Kasumi-1 (cell line): ENCODE measurements at places on chromosomes 5 and 9.
A peak's percentile ranks its signal among the peaks of the same experiment; 100 is the strongest.

GRCh38 chr9:125391704-125392103 is 130.1 kb downstream of the GAPVD1 start:
- DNase-seq: no peak

DNA sequence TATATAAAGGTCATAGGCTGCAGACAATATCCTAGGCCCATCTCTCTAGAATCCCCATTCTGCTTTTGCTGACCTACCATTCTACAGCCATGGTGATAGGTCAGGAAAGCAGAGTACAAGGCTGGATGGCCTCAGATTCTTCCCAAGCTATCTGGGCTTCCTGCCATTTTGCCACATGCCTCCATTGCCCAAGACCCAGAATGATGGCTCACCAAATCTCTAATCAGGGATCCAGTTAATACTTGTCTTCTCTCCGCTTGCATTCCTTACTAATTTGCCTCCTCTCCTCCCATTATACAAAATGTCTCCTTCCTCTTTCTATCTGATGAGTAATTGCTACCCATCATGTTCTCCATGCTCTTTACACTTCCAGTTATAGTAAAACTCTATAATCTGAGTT is 22.7 kb upstream of the NDUFS4 start:
- DNase-seq: no peak

DNA sequence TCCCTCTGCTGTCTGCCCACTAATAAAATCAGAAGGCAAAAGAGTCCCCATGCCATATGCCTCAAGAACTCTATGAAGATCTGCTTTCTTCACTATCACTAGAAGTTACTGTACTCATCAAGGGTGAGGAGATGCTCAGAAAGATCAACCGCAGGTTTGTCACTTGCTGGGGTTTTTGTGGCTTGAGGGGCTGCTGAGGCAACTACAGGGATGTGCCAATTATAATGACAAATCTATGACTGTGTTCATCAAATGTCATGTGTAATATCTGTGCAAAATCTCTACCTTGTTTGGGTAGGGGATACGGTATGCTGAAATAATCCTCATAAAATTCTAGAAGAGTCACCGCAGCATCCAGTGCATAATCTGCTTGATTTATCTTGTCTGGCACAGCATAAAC is 13.0 kb downstream of the ERAP1 start:
- DNase-seq: no peak

- DNase-seq: no peak
Measured at GRCh38 chr9:32345243-32345642, 39.2 kb upstream of the ACO1 start.

GRCh38 chr9:89850631-89851325 is 246.0 kb downstream of the GADD45G start:
- DNase-seq: no peak

DNA sequence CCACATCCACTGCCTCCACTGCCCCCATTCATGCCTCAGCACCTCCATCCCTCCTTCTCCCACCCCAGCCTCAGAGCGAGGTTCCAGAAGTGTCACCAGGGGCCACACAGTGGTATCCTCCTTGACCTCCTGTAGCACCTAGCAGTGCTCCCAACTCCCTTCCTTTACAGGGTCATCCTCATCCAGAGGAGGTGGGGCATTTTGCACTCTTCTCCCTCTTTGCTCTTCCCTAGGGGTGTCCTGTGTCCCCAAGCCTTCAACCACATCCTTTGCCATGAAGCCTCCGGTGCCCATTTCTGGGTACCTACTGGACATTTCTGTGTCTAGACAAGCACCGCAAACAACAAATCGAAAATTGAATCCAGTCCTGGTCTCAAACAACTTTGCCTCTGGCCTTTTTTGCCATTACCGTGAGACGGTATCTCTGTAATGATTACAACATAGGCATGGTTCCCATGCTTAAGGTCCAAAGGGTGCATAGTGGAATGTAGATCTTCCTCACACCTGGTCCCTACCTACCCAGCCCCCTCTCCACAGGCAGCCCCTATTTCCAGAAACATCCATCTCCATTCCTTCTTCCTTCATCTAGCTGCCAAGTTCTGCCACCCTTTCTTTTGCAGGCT is 17.6 kb downstream of the WWC1 start:
- no peak for DNase-seq

GRCh38 chr5:5309645-5310044 is 112.8 kb upstream of the ICE1 start:
- no peak for DNase-seq

DNA sequence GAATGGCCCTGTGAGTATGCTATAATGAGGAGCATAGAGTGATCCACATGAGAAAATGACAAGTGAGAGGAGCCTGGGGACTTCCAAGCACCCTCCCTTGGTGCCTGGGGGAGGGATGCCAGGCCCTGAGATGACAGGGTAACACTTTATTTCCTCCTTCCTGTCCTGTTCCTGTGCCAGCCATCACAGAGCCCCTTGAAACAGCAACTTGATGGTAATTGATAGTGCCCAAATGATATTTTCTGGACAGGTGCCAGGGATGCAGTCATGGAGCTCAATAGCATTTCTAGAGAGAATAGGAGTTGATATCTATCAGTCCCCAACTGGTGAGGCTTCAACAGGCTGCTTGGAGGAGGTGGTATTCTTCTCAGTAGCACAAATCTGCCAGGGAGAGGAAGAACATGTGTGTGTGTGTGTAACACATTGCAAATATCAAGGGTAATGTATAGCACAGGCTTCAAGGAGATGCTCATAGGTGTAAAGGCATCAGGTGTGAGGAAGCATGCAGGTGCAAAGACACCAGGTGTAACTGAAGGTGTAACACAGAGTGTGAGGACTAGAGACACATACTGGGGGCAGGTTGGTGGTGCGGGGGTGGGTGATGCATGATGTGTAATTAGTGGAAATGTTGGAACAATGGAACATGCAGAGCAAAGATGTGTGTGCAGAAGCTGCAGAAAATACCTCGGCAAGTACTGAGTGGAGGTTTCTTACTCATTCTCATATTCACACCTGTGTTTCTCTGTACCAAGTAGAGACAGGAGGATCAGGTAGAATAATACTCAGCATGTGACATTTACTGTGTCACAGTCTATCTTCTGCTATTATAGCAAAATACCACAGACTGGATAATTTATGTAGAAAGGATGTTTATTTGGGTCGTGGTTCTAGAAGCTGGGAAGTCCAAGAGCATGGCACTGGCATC is 18.1 kb upstream of the WWC1 start:
- no peak for DNase-seq

DNA sequence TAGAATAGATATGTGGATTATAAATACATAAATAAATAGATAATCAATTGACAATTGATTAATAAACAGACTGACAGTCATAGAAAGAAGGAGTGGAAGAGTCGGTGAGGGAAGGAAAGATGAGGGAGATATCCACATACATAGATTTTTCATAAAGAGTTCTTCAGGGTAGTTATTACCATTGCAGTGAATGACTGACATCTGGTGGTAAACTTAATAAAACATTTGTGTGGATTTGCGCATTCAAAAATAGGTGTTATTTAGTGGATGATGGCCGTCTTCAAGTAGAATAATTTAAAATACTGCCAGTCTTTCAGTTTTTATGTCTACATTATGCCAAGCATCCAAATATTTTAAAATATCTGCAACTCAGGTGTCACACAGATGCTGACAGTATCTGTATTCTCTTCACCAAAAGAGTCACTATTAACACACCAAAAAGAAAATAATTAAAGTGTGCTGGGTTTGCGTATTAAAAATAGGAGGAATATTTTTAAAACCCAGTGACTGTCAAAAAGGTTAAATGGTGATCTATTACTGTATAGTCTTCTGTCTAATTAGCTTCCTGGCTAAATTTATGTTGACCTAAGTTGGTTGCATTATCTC is 78.8 kb downstream of the GIN1 start:
- peak; percentile 63 for DNase-seq

GRCh38 chr5:40570408-40571129 is 109.1 kb upstream of the PTGER4 start:
- DNase-seq: no peak

GRCh38 chr5:95916687-95917085 is 45.0 kb downstream of the ELL2 start:
- no peak for DNase-seq

DNA sequence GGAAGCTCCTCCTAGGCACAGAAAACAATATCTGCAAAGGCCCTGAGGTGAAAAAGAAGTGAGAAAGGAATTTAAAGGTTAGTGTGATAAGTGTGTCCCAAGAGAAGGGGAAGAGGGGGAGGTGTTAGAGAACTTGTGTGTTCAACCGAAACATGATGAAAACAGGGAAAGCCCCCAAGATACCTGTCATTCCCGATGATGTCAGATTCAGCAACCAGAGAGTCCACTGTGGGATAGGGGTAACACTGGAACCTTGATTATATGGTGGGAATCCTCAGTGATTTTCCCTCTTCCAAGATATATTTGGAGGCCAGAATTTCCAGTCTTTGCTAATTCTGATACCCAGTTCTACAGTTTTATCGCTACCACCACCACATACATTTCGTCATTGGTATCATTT is 15.5 kb upstream of the BNC2 start:
- DNase-seq: no peak

DNA sequence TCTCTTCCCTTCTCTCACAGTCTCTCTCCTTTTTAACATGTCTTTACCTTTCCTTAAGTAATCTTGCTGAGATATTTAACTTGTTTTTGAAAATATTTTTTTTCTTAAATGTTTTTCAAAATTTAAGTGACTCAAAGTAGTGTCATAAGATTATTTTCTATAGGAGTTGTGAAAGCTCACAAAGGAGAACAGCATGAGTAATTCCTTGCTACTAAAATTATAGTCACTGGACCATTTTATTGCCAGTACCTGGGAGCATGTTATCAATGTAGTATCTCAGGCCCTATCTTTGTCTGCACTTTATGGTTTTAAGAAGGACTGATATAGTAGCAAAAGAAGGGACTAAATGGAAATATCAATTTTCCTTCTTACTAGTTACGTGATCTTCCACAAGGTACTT is 181.9 kb downstream of the TMEM232 start:
- no peak for DNase-seq

- DNase-seq: peak; percentile 79
Measured at GRCh38 chr5:58462623-58463230, 2.8 kb upstream of the PLK2 start.

DNA sequence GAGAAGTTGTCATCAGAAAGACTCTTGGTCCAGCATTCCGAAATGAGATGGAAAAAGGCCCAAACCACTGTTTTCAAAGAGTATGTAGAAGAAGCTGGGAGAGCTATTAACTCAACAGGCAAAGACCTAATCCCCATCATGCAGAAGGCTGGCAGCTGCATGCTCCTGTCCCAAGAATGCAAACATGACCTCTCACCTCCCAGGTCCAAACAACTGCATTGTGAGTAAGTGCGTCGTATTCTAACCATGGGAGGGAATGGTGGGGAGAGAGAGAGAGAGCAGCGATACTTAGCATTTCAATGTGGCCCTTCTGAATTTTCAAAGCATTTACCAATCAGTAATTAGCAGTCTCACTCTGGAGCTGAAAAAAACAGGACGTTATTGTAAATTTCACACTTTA is 27.6 kb downstream of the TRPC7 start:
- DNase-seq: no peak

DNA sequence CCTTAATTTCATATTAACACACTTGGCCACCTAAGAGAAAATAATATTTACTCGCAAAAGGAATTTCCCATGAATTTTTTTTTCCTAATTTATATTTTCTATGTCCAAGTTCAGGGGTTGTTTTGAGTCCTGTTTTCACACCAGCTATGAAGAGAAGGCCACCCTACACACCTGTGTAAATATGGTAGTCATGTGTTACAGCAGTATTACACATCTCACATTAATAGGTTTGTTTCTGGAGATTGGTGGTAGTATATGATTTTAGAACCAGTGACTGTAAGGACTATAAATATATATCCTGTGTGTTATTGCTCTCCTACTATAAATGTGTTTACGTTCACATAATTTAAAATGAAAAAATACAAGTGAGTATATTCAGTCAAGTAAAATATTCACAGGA is 147.5 kb downstream of the PAM start:
- DNase-seq: no peak

DNA sequence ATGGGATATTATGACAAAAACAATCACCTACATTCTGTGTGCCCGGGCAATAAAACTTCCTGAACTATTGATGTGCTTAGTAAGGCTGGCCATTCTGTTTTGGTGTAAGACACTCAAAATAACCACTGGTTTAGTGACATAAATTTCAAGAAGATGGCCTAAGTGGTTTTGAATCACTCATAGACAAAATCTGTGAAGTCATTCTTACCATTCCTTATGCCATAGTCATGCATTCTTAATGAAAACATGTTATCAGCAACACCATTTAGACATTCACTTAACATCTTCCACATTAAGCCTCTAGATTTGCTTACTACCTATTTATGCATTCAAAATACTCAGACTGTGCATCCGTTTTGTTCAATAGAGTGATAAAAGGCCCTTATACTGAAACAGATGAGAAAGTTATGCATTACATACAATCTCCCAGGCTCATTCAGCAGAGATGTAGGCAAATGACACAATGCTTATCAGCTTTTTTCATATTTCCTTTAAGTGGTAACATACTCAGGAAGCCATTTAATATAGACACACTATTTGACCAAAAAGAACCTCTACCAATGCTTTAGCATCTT is 848.8 kb upstream of the DMAC1 start:
- DNase-seq: no peak

GRCh38 chr5:34789021-34789531 is 49.9 kb upstream of the TTC23L start:
- DNase-seq: no peak

DNA sequence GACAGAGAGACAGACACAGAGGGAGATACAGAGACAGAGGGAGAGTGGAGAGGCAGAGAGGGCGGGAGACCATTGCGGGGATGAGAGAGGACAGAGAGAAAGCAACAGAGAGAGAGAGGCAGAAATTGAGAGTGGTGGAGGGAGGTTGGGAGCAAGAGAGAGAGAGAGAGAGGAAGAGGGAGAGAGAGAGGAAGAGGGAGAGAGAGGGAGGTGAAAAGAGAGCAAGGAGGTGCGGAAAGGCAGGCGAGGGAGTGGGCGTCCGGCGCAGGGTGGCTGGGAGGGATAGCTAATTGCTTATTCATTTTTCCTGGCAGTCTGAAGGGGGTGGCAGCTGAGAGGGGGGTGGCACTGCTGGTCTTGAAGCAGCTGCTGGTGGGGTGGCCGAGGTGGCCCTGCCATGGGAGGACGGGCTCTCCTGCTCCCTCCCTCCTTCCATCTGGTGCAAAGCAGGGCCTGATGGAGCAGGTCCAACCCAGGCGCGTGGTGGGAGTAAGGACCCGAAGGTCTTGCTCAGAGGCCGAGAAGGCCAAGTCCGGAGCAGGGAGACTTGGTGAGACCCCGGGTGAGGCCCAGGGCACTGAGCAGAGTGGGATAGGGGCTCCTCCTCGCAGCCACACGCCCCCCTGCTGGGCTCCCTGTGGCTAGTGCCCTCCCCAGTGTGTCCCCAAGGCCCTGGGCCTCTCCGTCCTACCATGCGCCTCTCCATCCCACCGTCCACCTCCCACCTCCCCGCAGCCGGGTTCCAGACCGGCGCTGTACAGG is 25.3 kb upstream of the RNU6ATAC start:
- DNase-seq: no peak

- peak; percentile 73 for DNase-seq
Measured at GRCh38 chr5:88675708-88676636, 207.0 kb downstream of the MEF2C start.

GRCh38 chr5:77859306-77859705 is 83.2 kb upstream of the TBCA start:
- DNase-seq: no peak

GRCh38 chr5:181189962-181190710 is 14.9 kb downstream of the TRIM7 start:
- no peak for DNase-seq
